ENCODE measurements at places on chromosomes 2 and 18. TPM values are rescaled to one million over a fixed set of nuclear protein-coding genes. Genes with fewer than 3 reads are reported as not detected.
A peak's percentile ranks its signal among the peaks of the same experiment; 100 is the strongest.

- H3K27ac ChIP-seq: peak overlapping the region; percentile 14
- H3K36me3 ChIP-seq: peaks cover 20% of the 10 kb centered on the region
- no peaks in the 10 kb centered on the region for H3K27me3 ChIP-seq
- DNase-seq: no peak
- peaks cover 30% of the 10 kb centered on the region for H3K4me1 ChIP-seq
- H3K4me3 ChIP-seq: peak overlapping the region; percentile 3
Observed at GRCh38 chr2:191065785-191066184, 51.8 kb upstream of the STAT1 start.

DNA sequence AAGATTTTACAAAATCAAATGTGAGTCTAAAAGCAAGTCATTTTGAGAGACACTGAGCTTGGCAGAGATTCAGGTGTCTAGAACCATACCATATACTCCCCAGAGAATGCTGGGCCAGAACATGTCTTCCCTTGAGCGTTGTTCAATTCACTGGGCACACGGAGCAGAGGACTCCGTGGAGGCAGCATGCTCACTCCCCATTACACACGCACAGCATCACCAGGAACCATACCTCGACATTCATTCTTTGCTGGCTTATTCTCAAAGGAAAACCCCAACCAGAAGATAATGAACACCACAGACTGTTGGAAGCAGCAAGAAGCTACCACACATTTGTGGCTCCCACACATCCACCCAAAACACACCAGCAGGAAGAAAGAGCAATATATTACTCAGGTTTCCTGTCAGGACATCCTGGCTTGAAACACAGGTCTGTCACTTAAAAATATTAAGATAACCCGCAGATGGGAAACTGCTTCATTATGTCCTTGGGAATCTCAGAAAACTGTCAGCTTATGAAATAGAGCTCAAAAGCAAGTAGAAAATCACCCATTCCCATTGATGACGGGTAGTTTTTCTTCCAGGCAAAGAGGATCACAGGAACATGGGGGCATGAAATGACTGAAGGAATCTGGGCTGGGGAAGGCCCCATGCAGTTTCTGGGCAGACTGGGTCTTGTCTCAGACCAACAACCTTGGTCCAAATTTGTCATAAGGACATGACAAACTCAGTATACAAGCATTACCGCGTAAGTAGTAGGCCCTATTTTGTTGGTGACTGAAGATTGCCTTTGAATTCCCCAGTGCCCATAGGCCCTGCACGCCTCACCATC is 46.4 kb downstream of the PCBP1 start:
- H3K27ac ChIP-seq: peak overlapping the region; percentile 84
- DNase-seq: peak; percentile 73
- H3K4me3 ChIP-seq: no peak overlapping the region
- peaks cover 92% of the 10 kb centered on the region for H3K4me1 ChIP-seq

TUBA3E gene
- total RNA-seq: not detected

ZNF236 gene
- total RNA-seq: 25.7 TPM

DNA sequence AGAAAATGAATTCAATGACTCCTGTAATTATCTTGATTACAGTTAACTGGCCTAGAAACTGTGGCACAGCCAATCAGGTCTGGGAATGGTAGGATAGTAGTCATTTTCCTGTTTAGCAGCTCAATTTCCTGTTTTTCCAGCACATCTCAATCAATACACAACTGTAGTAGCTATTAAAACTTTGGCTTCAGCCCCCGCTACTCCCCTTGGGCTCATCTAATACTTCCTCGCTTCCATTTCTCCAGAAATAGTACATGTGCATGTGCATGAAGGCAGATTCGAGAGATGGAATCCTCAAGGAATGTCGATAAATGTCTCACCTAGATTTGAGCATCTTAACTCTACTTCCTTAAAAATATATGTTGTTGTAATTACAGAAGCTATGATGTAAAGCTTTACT is 9.7 kb downstream of the COBLL1 start:
- no peak overlapping the region for H3K27ac ChIP-seq
- DNase-seq: no peak
- H3K27me3 ChIP-seq: no peaks in the 10 kb centered on the region
- no peaks in the 10 kb centered on the region for H3K4me1 ChIP-seq

ACAA2 gene
- total RNA-seq: 6.2 TPM

CRIM1 gene
- 1.7 TPM for total RNA-seq

DNA sequence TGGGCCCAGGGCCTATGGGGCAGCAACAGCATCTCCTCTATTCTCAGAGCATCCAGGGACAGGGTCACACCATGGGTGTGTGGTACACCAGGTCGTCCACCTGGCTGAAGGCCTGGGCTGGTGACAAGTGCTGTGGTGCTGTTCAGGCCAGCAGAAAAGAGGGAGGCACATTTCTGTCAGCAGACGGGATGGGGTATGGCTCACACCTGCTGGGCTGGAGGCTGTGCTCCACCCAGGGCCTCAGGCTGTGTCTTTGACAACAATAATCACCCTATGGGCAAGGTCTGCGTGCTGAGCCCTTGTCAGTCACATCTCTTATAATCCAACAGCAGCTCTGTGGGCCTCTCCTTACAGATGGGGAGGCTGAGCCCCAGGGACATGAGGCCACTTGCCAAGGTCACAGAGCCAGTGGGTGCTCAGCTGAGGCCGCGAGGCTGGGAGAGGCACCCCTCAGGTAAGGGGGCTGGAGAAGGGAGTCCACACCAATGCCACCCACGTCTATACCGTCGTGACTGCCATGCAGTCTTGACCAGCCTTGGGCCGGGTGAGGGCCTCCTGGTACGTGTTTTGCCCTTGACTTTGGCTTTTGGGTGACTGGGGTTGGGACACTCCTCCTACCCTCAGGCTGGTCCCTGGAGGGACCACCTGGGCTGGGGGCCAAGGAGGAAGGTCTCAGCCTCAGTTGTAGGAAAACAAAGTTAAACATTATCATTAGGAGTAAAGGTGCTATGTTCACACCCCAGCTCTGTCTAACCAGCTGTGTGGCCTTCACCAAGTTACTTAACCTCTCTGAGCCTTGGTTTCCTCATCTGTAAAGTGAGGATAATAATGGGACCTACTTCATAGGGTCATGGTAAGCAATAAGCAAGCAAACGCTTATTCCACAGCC is 5.6 kb upstream of the HS6ST1 start:
- H3K4me1 ChIP-seq: peaks cover 14% of the 10 kb centered on the region
- H3K36me3 ChIP-seq: no peaks in the 10 kb centered on the region
- no peak overlapping the region for H3K27ac ChIP-seq
- DNase-seq: no peak

DNA sequence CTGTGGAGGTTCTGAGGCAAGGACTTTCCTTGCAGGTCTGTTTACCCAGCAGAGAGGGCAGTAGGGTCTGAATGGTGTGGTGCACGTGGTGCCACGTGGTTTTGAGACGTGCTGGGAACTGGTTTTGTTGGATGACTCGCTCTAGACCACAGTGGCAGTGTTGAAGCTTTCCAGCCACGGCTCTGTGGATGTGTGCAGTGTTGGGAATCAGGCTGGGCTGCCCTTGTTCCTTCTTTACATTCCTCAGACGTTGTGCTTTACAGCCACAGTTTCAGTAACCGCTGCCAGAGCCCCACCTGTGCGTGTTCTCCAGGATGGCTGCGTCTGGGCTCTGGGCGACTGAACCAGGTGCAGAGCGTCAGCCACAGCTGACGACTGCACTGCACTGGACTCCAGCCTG is 8.2 kb downstream of the CTDP1 start:
- peaks cover 9% of the 10 kb centered on the region for H3K36me3 ChIP-seq
- no peak for DNase-seq
- H3K27ac ChIP-seq: no peak overlapping the region
- H3K4me1 ChIP-seq: peaks cover 55% of the 10 kb centered on the region
- H3K4me3 ChIP-seq: no peak overlapping the region
